ENCODE measurements at places on chromosomes 6 and 20.

DNA sequence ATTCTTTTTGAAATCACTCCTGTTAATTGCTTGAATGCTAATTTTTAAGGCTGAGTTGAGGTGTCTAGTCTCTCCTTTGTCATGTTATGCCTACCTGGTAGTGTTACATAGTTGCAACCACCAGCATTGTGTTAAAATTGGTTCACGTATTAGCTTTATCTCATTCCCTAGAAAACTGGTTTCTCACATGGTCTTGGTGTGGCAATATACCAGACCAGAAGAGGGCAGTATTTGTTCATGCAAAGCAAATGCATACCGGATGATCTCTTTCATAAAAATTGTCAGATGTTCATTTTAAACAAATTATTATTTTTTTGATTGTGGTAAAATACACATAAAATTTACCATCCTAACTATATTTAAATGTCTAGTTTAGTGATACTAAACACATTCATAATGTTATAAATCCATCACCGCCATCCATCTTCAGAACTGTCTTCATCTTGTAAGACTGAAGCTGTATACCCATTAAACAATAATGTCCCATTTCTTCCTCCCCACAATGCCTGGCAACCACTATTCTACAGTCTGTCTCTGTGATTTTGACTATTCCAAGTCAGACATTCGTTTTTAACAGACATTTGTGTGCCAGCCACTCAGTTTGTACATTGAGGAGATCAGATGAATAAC lies 92.8 kb downstream of the ATRN start:
- DNase-seq, result no peak

- no peak for DNase-seq
Observed at GRCh38 chr6:93621442-93621841, 202.1 kb upstream of the EPHA7 start.

DNA sequence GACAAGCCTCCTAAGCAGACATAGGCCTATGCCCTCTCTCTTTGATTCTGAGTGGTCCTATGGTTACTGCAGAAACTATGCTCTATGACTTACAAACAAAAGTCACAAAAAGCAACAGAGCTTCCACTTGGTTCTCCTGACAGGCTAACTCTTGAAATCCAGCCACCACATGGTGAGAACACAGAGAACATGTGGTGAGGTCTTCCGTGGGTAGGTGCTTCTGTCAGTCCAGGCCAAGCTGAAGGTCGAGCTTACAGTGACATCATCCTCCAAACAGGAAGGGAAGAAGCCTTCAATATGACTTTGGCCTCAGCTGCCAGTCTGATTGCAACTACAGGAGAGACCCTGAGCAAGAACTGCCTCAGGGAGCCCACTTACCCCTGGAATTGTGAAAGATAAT lies 265.5 kb downstream of the TBX18 start:
- DNase-seq, result no peak

DNA sequence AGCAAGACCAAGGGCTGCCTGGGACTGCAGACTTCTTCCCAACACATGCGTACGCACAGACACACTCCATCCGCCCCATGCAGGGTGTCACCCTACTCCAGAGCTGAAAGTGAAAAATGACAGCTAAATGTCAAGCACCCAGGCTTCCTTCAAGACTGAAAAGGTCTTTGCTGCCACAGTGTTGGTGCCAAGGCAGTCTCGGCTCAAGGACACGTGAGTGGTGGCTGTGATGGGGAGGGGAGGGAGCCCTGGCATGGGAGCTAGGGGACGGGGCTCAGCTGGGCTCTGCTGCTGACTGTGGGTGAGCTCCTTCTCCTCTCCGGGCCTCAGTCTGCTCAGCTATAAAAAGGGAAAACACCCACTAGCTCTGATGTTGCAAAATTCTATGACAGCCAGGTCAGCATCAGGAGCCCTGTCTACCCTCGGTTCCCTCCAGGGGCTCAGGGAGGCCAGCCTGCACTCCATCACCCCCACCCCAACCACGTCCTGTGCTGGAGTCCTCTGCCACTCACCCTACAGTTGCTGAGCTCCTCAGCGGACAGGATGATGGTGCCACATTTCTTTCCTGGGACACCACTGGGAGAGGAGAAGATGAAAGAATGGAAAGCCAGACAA lies 47.6 kb downstream of the CPNE5 start:
- DNase-seq, result no peak

GRCh38 chr20:1130847-1131246 lies 12.4 kb downstream of the PSMF1 start:
- DNase-seq, result no peak

DNA sequence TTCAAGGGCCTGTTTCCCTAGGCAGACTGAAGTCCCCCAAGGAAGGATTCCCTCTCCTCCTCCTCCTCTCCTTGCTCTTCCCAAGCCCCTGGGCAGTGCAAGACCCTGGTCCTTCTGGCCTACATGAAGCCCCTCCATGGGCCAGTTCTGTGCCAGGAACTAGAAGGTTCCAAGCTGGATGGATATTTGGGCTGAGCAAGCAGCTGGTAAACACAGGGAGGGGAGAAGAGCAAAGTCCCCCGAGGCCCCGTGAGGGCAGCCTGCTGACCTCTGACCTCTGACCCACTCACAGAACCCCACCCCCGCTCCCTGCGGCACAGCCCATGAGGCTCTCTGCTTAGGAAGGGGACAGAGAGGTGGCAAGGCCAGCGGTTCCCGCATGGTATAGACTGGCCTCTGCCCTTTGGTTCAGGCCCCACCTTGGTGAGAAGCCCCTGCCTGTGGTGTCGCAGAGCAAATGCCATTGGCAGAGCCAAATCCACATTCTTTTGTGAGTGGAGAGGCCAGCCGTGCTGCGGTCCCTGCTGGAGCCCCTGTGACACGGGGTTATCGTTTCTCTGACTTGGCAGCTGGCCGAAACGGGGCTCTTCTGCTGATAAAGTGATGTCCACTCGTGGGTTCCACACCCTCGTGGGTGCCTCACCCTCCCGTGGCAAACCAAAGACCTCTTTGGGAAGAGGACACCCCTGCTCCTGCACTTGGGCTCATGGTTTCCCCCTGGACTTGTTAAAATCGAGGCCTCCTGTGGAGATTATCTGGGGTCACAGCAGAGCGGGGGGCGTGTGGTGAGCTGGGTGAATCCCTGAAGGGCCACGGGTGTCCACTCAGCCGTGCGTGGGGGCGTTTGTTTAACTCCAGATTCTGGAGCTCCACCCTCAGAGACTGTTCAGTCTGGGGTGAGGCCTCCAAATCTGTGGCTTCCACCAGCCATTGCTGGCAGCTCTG lies 2.1 kb upstream of the CHRNA4 start:
- DNase-seq, result no peak

DNA sequence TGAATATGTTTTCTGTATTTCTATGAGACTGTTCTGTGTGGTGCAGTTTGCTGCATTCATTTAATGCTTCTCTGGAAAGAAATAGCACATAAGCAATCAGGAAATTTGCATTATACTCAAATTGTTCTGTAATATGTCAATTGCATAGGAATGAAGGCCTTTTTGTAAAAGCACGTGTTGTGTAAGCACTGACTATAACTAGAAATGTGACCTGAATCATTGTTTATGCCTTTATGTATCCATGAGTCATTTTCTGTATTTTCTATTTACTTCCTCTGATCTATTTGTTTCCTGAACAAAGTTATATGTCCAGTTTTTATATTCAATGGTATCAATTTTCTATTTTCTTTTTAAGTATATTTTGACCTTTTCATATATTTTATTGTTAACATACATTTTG lies 1455.3 kb downstream of the GRIK2 start:
- no peak for DNase-seq

GRCh38 chr6:89494131-89494793 lies 61.3 kb downstream of the ANKRD6 start:
- no peak for DNase-seq

GRCh38 chr6:133802861-133803260 lies 86.1 kb upstream of the TCF21 start:
- no peak for DNase-seq

DNA sequence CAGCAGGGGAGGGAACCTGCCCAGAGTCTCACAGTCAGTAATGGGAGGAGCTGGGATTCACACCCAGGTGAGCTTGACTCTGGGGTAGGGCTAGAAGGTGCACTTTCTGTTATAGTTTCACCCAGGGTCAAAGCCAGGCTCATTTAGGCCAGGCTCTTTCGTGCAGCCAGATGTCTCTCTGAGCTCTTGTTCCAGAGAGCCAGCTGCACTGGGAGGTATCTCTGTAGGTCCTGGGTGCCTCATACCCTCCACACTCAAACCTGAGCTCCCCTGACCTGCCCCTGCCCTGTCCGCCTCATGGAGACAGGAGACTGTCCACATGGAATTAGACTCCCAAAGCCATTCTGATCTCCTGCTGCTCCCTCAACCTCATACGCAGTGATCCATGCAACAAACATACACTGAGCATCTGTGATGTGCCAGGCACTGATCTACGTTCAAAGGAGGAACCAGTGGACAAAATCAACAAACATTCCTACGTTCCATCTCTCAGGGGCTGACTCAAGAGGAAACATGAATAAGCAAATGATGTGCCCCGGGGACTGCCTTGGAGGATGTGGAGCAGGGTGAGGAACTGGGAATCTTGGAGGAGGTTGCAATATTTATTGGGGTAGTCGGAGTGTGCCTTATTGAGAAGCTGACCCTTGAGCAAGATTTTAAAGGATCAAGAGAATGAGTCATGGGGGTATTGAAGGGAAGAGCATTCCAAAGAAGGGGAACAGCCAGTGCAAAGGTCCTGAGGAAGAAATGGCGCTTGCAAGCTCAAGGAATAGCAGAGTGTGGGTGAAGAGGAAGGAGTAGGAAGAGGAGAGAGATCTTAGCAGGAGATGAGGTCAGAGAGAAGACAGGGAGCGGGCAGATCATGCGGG lies 71.3 kb upstream of the TOX2 start:
- DNase-seq, result no peak

DNA sequence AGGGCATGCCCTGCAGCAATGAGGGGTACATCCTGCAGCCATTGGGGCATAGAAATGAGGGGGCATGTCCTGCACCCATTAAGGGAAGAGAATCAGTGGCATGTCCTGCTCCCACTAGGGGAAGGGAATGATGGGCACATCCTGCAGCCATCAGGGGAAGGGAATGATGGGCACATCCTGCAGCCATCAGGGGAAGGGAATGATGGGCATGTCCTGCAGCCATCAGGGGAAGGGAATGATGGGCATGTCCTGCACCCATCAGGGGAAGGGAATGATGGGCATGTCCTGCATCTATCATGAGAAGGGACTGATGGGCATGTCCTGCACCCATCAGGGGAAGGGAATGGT lies 49.7 kb downstream of the PSMB1 start:
- DNase-seq, result no peak

- DNase-seq, result no peak
Observed at GRCh38 chr6:138500867-138501446, 1.7 kb upstream of the NHSL1 start.

DNA sequence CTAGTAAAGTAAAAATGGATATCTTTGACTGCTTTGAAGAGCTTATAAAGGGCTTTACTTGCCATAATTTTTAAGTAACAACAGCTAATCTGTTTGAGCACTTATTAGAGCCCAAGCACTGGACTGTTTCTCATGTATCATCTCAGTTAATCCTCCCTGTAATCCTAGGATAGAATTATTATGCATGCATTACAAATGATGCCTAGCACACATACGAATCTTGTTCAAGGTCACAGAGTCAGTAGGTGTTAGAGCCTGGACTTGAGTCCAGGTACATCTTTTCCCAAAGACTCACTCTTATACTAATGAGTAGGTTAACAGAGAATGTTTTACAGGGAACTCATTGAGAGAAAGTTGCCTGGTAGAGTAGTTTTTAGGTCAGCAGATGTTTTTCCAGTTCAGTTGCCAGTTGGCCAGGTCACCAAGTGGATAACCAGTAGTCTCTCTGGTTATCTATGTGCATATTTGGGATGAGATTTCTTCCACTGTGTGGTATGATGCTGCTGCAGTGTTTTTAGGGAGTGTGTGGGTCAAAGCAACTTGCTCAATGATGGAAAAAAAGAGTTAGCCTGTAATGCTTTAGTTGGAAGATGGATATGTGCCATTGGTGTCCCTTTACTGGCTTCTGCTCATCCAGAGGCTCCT lies 32.3 kb upstream of the LAMA4 start:
- DNase-seq, result no peak

GRCh38 chr6:138527411-138528088 lies 28.3 kb upstream of the NHSL1 start:
- DNase-seq, result no peak

DNA sequence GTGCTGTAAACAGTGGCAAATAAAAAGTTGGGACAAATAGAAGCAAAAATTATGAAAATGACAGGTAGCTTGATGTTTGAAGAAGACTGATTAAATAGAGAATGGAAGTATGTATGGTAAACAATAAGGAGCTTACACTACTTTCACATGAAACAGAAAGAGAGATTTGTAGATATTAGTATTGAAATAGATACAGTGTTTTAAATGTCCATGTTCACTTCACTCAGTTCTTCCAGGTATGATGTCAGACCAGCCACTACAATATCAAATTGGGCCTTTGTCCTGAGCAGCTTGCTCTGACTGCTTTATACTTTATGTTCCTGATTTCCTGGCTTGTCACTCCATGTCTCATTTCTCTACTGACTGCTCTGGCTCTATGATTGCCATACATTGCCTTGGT lies 107.5 kb downstream of the CENPW start:
- no peak for DNase-seq

DNA sequence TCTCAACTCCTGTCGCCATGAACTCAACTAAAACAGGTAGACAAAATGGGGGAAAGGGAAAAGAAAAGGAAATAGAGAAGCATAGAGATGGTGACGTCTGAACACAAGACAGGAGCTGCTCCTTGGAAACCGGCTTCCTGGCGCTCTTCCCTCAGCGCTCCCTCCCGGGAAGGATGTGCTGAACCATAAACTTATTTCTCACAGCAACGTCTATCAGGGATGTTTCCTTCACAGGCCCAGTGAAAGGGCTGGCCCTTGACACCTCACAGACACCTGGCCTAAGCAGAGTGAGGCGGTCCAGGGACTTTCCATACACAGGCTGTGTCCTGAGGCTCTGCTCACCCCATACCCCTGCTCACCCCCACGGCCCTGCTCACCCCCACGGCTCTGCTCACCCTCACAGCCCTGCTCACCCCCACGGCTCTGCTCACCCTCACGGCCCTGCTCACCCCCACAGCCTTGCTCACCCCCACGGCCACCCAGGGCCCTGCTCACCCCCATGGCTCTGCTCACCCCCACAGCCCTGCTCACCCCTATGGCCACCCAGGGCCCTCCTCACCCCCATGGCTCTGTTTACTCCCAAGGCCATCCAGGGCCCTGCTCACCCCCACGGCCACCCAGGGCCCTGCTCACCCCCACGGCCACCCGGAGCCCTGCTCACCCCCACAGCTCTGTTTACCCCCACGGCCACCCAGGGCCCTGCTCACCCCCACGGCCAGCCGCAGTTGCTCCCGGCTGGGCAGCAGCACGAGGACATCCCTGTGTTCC lies 653 bp downstream of the FRMD1 start:
- no peak for DNase-seq

- DNase-seq, result no peak
Observed at GRCh38 chr6:30614044-30614842, 2.8 kb downstream of the PPP1R10 start.

- DNase-seq, result no peak
Observed at GRCh38 chr20:7308163-7308562, 540.7 kb downstream of the BMP2 start.

GRCh38 chr6:128007658-128008057 lies 106.8 kb upstream of the THEMIS start:
- no peak for DNase-seq

GRCh38 chr6:41548841-41549642 lies 2.9 kb downstream of the FOXP4 start:
- no peak for DNase-seq

Measured in activated gamma-delta T cell (primary cell).